ENCODE measurements at places on chromosomes 4 and X. TPM values are rescaled to one million over a fixed set of nuclear protein-coding genes. Genes with fewer than 3 reads are reported as not detected.

LONRF3 gene
- 1.1 TPM for total RNA-seq

F9 gene
- not detected for total RNA-seq

HEPH gene
- 5.8 TPM for total RNA-seq

NWD2 gene
- total RNA-seq: not detected

KLHL5 gene
- 79.3 TPM for total RNA-seq

RBM41 gene
- total RNA-seq: 9.8 TPM

GAGE2A gene
- total RNA-seq: not detected

CLGN gene
- total RNA-seq: 3.6 TPM

DNA sequence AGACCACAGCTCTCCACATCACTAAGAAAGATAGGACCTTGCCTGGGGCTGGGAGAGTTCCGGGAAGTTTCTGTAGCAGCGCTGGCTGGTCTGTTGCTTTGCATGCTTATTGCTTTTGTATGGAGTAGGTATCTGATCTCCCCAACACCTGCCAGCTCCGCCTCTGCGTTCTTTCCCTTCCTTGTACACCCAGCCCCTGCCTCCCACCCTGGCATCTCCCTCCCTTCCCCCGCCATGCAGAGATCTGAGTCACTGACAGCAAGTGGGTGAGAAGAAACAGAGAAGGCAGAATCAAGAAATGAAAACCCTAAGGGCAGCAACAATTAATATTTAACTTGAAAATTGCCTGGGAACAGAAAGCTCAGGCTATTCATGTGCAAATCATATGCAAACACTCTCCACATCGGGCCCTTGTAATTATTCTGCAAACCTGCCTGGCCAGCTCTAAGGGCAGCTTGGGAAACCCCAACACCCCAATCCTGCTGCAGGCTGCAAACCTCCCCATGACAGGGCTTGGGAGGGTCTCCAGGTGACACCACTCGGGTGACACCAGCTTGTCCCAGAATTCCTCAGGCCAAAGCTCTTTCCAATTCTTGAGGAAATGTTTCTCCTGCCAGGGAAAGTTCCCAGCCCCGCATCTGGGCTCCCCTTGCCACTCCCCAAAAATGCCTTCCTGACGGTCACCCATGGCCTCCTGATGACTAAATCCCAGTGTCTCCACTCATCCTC is 257.2 kb downstream of the FBXW7 start:
- H3K27ac ChIP-seq: no peak overlapping the region
- H3K27me3 ChIP-seq: no peaks in the 10 kb centered on the region
- no peaks in the 10 kb centered on the region for H3K4me1 ChIP-seq
- no peak overlapping the region for H3K4me3 ChIP-seq
- H3K36me3 ChIP-seq: no peaks in the 10 kb centered on the region
- no peak for DNase-seq

GRCh38 chr4:147788791-147789190 is 56.9 kb downstream of the ARHGAP10 start:
- H3K4me3 ChIP-seq: no peak overlapping the region
- H3K36me3 ChIP-seq: no peaks in the 10 kb centered on the region
- H3K4me1 ChIP-seq: peaks cover 6% of the 10 kb centered on the region
- DNase-seq: no peak

GRCh38 chrX:155962906-155963305 is 34.6 kb upstream of the IL9R start:
- H3K27me3 ChIP-seq: no peaks in the 10 kb centered on the region
- H3K4me1 ChIP-seq: no peaks in the 10 kb centered on the region
- H3K27ac ChIP-seq: no peak overlapping the region
- no peaks in the 10 kb centered on the region for H3K36me3 ChIP-seq
- DNase-seq: no peak

- no peaks in the 10 kb centered on the region for H3K27me3 ChIP-seq
- no peak overlapping the region for H3K4me3 ChIP-seq
- no peak for DNase-seq
These were observed 20.3 kb downstream of the RGN start for GRCh38 chrX:47098338-47099094.

DNA sequence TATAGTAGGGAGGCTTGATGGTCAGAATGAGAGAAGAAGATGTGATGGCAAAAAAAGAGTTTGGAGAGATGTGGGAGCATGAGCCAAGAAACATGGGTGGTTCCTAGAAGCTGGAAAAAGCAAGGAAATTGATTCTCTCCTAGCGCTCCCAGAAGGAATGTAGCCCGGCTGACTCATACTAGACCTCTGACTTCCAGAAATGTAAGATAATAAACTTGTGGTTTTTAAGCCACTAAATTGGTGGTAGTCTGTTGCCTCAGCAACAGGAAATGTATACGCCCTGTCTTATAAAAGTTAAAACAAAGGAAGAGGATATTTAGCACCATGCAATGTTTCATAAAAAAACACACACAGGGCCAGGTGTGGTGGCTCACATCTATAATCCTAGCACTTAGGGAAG is 182.7 kb upstream of the PCDH7 start:
- no peak overlapping the region for H3K27ac ChIP-seq
- DNase-seq: no peak
- no peaks in the 10 kb centered on the region for H3K27me3 ChIP-seq

DNA sequence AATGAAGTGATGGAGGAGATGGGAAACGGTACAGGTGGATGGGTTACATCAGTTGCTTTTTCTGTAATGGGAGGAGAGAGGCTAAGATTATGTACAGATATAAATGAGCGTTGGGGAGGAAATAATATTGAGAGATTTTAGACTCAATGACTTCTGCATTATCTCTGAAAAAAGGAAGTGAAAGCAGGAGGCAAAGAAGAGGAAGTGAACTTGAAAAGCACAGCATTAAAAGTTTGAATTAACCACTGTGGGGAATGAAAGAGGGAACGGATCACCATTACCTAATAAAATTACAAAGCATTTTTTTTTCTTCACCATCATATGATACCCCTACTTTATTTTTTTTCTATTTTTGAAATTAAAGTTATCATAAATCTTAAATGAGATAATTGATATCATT is 1025.5 kb downstream of the RPA4 start:
- no peak for DNase-seq
- H3K27ac ChIP-seq: no peak overlapping the region
- no peaks in the 10 kb centered on the region for H3K36me3 ChIP-seq
- no peaks in the 10 kb centered on the region for H3K4me1 ChIP-seq
- no peaks in the 10 kb centered on the region for H3K27me3 ChIP-seq
- H3K4me3 ChIP-seq: no peak overlapping the region

DNA sequence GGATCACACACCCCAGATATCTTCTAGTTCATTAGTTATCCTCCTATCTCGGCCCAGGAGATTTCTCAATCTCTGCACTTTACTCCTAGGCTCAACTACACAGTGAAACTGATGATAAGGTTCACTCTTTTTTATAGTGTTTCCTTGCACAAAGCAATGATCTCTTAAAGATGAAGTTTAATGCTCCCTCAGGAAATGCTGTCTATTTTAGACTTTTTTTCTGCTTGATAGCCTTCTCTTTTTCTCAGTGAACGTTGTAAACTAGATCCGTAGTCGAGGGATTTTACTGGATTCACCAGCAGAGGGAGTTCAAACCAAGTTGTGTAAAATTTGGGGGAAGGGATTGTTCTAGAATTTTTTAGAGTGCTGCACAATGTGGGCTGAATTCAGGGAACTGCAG is 269.6 kb downstream of the GBA3 start:
- H3K36me3 ChIP-seq: no peaks in the 10 kb centered on the region
- peak; percentile 30 for DNase-seq
- H3K4me1 ChIP-seq: no peaks in the 10 kb centered on the region
- no peak overlapping the region for H3K4me3 ChIP-seq

GRCh38 chr4:58368221-58368620 is 1258.0 kb upstream of the IGFBP7 start:
- no peak for DNase-seq
- no peaks in the 10 kb centered on the region for H3K27me3 ChIP-seq
- H3K4me3 ChIP-seq: no peak overlapping the region
- no peak overlapping the region for H3K27ac ChIP-seq
- H3K36me3 ChIP-seq: no peaks in the 10 kb centered on the region

GRCh38 chr4:38872620-38873019 is 5.0 kb downstream of the FAM114A1 start:
- H3K36me3 ChIP-seq: peaks cover 36% of the 10 kb centered on the region
- peaks cover 30% of the 10 kb centered on the region for H3K4me1 ChIP-seq
- DNase-seq: peak; percentile 61
- H3K4me3 ChIP-seq: no peak overlapping the region
- no peaks in the 10 kb centered on the region for H3K27me3 ChIP-seq
- H3K27ac ChIP-seq: peak overlapping the region; percentile 61

DNA sequence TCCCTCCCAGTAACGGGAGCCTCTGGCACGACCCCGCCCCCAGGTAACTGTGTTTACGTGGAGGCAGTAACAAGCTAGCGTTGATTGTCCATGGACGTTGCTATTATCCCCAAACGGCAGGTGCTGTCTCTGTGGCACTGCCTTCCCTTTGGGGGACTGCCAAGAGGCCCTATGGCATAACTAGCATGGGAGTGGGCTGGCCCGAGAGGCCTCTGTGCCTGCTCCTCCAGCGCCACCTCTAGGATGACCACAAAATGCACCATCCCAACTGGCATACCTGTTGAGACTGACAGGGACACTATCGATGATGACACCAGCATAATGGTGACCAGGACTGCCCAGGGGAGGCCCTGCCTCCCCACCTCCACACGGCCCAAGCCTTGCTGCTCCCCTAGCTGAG is 1.5 kb downstream of the SRPK3 start:
- H3K27me3 ChIP-seq: no peaks in the 10 kb centered on the region
- H3K36me3 ChIP-seq: no peaks in the 10 kb centered on the region
- no peak for DNase-seq
- H3K27ac ChIP-seq: no peak overlapping the region
- H3K4me3 ChIP-seq: no peak overlapping the region
- H3K4me1 ChIP-seq: no peaks in the 10 kb centered on the region

DNA sequence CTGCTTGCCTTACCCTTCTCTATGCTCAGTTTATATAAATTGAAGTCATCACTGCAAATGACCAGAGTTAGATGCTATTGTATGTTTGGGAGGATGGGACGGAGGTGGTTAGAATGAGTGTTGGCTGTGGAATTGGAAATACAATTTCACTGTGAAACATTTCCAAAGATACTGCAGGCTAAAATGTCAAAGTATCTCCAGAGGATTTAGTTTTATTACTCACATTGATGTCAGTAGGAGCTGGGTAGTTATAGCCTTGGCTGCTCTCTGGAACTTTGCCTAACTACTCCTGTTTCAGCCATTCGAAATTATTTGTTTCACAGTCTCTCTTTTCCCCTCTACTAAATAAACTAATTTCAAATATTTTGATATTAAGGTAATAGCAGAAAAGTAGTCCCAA is 92.6 kb upstream of the PPP3CA start:
- H3K27me3 ChIP-seq: no peaks in the 10 kb centered on the region
- no peak for DNase-seq
- no peak overlapping the region for H3K4me3 ChIP-seq
- H3K4me1 ChIP-seq: no peaks in the 10 kb centered on the region

GRCh38 chr4:74529284-74530041 is 84.5 kb downstream of the AREG start:
- no peak for DNase-seq
- H3K4me3 ChIP-seq: no peak overlapping the region
- no peaks in the 10 kb centered on the region for H3K36me3 ChIP-seq
- H3K27ac ChIP-seq: no peak overlapping the region
- H3K4me1 ChIP-seq: no peaks in the 10 kb centered on the region
- H3K27me3 ChIP-seq: no peaks in the 10 kb centered on the region

DNA sequence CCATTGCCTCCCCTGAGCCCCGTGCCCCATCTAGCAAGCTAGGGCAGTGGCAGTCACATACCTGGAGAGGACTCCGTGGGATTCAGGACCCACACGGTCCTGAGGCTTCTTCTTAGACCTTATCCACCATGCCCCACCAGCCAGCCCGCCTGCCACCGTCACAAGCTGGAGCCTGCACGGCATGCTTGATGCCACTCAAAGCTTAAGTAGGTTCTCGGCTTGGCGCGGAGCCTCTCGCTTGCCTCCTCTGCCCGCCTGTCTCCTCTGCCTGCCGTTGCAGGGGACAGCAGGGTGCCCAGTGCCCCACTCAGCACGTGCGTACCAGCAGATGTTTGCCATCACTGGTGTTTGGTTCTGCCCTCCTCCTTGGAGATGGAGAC is 14.1 kb downstream of the PSAPL1 start:
- no peak overlapping the region for H3K4me3 ChIP-seq
- H3K27ac ChIP-seq: no peak overlapping the region
- H3K36me3 ChIP-seq: no peaks in the 10 kb centered on the region
- H3K27me3 ChIP-seq: no peaks in the 10 kb centered on the region

GRCh38 chr4:156971676-156972378 is at the start of gene PDGFC:
Gene PDGFC (minus strand): TSS chr4:156971799. CDS start chr4:156970903, 896 bp downstream.
- no peaks in the 10 kb centered on the region for H3K27me3 ChIP-seq
- peak within 1 kb of the TSS; percentile 70 for H3K4me3 ChIP-seq
- peak within 1 kb of the TSS; percentile 81 for H3K27ac ChIP-seq
- H3K36me3 ChIP-seq: peaks cover 4% of the 10 kb centered on the region
- DNase-seq: peak; percentile 78

DNA sequence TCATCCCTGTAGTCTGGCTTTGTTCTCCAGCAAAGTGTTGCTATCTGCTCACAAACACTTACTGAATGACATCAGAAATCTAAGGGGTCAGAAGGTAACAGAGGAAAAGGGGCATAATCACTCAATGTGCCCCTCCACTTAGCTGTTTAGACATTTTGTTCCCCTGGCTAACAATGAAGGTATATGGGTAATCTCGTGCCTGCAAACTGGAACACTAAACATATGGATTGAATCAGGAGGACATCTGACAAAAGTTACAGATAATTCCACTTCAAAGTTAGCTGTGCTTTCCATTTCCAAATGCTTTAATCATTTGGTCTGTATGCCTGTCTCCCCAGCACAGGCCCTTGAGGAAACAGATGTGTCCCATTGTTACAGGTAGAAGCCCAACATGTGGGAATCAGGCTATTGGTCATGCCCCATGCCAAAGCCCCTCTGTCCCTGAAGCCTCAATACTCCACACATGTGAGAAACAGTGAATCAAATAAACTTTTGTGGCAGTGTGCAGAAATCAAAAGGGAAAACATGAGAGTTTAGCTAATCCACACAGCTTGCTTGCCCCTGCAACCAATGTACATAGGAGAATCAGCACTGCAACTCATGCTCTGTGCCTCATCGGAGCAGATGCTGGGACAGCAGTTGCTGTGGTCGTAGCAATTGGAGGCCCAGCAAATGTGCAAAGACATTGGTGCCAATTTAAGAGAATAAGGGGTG is 111.7 kb downstream of the RNF150 start:
- no peak overlapping the region for H3K27ac ChIP-seq
- H3K27me3 ChIP-seq: no peaks in the 10 kb centered on the region
- DNase-seq: no peak

DNA sequence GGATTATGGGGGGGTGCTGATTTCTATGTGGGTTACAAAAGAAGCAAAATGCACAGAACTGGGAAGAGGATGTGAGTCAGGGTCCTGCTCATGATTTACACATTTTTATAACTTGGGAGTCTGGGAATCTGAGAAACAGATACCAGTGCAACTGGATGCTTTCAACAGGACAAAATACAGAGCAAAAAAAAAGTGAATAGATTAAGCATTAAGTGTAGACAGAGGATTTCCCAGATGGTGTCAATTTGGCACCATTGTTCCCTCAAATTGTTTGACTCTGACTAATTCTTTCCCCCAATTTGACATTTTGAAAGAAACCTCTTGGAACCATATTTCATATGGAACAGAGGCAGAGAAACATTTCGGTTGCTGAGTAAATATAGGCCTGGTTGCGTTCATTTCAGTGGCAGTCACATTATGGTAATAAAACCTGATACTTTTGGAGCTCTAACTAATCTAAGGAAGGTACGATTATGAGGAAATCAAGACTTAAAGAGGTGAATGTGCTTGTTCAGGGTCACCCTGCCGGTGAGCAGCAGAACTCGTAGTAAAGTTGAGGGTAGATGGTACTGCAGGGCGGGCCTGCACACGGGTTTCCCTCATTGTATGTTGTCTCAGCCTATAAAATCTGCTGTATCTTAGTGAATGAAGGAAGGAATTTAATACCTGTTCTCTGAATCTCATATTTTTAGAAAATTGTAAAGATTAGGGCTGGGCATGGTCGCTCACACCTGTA is 18.7 kb upstream of the CDKL5 start:
- no peak overlapping the region for H3K27ac ChIP-seq
- H3K4me1 ChIP-seq: 0 out of 2 replicates have a peak, but pooled peaks cover 4% of the 10 kb centered on the region
- H3K36me3 ChIP-seq: no peaks in the 10 kb centered on the region
- H3K27me3 ChIP-seq: no peaks in the 10 kb centered on the region

All from SJSA1 (cell line).